NCI-H82 (cell line): ENCODE measurements at places on chromosomes 3 and 15.

- no peak for DNase-seq
These were observed 438.8 kb downstream of the CHL1 start for GRCh38 chr3:635393-635792.

DNA sequence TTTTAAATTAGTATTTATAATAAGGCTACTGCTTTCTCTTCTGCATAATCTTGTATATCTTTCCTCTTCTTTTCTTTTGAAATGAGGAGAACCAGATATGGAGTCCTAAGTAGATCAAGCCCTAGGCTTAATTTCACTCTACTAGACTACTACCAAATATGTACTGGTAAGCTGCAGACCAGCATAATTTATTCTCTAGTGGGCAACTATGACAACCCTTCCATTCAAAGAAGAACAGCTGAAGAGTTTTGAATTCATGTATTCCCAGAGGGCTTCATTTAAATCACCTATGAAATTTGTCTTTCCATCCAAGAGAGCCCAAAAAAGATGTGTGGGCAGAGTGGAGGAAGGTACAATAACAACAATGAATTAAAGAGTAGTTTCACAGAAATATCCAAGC lies 10.0 kb downstream of the RAD18 start:
- no peak for DNase-seq

GRCh38 chr15:99504071-99504822 lies 61.5 kb upstream of the MEF2A start:
- no peak for DNase-seq

GRCh38 chr3:167114619-167115018 lies 265.5 kb downstream of the ZBBX start:
- no peak for DNase-seq

DNA sequence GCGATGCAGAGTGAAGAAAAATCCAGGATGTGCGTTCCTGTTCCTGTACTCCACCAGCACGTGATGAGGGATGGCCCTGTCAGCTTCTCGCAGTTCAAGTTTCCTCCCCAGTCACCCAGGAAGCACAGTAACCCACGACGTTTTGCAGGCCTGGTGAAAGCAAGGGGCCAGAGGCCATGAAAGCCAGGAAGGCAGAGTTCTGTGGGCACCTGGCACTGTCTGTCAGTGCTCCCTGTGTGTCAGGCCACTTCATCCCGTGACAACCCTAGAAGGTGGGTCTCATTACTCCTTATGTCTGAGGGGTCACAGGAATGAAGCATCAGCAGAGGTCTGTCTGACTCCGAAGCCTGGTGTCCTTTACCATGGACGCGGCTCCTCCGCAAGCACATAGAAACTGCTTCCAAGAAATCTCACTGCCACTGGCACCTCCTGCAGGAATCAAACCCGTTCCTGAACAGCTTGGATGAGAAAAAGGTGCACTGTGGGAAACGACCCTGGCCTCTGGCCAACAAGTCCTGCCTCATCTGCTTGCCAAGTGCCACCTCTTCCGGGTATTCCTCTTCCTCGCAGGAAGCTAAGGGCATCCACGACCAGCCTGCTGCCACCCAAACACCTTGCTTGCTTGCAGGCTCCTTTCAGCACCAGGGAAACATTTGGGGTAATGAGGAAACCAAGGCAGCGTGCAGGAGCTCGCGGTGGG lies 14.6 kb downstream of the RAB43 start:
- DNase-seq: no peak

GRCh38 chr15:71323584-71323983 lies 208.3 kb downstream of the THSD4 start:
- DNase-seq: no peak

DNA sequence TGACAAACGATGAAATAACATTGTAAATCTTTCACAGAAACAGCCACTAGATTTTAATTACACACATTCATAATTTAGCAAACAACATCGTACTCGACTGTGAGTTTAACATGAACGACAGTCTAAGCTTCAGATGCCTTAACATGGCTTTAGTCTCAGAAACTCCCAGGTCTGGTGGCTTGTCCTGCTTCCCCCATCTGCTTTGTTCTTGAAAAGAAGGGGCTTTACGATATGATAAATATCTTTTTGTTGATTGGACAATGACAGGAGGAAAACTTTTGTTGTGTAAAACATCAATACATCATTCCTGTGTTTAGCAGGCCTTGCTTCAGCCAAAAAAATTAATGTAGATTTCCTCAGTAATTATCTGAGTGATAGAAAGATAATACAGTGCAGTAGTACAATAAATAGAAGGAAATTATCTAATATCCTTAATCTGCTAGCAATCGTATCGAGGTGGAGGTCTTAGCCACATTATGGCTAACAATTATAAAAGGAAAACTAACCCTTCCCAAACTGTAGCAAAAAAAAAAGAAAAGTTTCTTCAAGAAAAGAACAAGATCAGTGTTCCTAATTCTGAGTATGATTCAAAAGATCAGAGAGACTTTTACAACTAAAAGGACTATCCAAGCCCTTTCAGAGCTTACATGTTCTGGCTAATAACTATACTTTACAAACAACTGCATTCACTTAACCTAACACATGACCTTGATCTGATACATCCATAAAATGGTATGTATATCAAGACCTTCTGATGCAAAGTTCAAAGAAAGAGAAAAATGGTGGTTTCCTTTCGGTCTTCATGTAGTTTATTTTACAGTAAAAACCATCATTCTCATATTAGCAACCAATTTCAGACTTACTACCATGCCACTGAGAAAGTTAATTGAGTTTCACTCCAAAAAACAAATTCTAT lies 535.7 kb downstream of the FOXP1 start:
- DNase-seq: no peak

DNA sequence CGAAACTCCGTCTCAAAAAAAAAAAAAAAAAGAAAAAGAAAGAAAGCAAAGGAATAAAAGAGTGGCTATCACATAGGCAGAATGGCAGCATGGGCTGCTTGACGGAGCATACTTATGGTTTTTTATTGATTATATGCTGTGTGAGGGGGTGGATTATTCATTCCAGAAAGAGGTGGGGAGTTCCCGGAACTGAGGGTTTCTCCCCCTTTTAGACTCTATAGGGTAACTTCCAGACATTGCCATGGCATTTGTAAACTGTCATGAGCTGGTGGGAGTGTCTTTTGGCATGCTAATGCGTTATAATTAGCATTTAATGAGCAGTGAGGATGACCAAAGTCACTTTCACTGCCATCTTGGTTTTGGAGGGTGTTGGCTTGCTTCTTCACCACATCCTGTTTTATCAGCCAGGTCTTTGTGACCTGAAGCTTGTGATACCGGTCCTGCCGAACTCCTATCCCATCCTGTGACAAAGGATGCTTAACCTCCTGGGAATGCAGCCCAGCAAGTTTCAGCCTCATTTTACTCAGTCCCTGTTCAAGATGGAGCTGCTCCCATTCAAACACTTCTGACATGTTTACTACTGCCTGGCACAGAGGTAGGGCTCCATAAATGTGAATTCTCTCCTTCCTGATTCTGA lies 15.8 kb upstream of the ABHD17C start:
- no peak for DNase-seq

- DNase-seq: no peak
These were observed 218.6 kb downstream of the NR2F2 start for GRCh38 chr15:96549136-96549535.

DNA sequence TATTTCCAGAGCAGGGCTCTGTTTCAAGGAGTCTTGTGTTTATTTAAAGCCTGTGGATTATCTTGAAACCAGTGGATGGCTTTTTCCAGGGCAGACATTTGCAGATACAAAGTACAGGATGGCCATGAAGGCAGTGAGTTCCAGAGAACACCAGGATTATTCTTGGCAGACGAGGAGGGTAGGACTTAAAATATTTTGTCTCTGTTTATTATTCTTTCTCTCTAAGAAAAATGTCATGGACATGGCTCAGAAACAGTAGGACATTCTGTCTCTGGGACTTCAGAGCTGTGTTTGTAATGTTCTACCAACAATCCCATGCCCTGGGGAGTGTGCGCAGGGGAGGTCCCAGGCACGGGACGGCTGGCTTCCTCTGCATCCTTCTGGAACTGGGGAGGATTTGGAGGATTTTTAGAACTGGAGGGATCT lies 125.9 kb downstream of the ATP10A start:
- no peak for DNase-seq

GRCh38 chr3:186617036-186617946 lies 4.4 kb downstream of the AHSG start:
- peak; percentile 80 for DNase-seq

GRCh38 chr3:58577269-58577821 lies at the start of gene FAM107A:
FAM107A (minus strand) TSS chr3:58577391; CDS start chr3:58569860, 7,531 bp downstream.
- DNase-seq: peak; percentile 17

GRCh38 chr3:14640157-14640562 lies 11.4 kb upstream of the CCDC174 start:
- DNase-seq: no peak

GRCh38 chr15:100779331-100780207 lies 100.1 kb upstream of the ALDH1A3 start:
- DNase-seq: no peak
